Stimulated activated CD8-positive, alpha-beta memory T cell treated with anti-CD3 and anti-CD28 coated beads, Interleukin-7, amount 100 ng/mL, for 24 hours (primary cell): ENCODE measurements at places on chromosomes 16 and 17.

DNA sequence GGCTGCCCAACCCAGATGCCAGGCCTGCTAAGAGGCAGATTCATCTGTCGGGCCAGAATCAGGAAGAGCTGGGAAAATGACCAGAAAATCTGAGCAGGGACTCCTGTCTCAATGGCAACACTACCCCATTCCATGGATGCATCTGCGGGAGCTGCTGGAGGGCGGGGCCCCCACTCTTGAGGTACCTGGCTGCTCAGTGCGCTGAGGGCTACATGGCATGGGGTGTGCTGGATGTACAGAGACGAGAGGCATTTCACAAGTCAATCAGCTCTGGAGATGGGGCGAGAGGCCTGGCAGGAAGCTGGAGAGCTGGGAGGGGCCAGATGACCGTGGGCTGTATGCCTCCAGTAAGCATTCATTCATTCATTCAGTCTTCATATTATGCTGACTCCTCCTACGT, 6.4 kb downstream of the SDK2 start:
- DNase-seq: no peak

DNA sequence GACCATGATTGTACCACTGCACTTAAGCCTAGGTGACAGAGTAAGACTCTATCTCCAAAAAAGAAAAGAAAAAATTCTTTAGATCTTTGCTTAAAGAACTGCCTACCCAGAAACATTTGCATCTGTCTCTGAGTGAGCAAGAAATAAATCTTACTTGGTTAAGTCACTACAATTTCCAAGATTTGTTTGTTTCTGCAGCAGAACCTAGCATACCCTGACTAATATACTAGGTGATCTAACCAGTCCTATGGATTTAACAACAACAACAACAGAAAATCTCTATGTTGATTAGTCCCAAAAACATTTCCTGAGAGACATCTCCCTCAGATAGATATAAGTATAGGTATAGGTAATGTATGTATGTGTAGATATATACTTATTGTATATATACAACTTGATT, 549.3 kb upstream of the PSMD7 start:
- no peak for DNase-seq

DNA sequence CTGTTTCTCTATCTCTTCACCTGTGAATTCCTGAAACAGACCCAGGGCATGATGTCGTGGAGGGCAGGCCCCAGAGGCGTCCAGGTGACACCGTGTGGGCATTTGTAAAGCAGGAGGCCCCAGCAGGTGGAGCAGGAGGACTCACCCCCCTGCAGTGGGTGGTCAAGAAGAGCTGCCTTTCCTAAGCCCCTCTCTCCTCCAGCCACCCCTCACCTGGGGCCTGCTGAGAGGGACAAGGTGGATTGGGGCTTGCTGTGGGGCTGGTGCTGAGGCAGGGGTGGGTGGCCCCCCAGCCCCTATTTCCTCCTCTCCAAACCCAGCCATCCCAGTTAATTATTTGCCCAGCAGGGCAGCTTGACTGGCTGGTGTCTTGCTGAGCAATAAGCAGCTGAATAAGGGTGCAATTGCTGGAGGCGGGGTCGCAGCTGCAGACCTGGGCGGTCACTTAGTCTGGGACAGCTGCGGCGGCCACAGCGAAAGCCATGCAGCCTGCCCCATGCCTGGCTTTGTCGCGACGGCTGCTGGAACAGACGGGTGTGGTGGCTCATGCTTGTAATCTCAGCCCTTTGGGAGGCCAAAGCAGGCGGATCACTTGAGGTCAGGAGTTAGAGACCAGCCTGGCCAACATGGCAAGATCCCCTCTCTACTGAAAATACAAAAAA, 56.4 kb downstream of the JPH3 start:
- no peak for DNase-seq

DNA sequence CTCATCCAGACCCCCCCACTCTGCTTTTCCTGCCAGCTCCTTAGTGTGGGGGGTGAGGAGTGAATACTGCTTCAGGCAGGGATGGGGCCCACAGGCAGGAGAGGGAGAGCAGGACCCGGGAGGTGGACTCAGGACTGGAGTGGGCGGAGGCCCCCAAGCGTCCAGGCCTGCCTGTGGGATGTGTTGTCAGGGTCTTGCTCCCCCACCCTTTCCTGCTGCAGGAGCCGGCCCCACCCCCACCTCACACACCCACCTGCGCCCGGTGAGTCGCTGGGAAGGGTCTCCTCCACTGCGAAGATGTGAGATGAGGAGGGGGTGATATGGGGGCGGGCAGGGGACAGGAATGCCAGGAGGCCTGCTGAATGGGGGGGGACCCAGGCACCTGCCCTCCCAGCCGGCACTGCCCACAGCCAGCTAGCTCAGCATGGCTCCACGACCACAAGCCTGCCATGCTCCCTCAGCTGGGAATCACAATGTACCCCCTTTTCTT, 1.1 kb downstream of the FAM171A2 start:
- no peak for DNase-seq

GRCh38 chr17:80190716-80191115, 20.9 kb downstream of the CARD14 start:
- DNase-seq: no peak

DNA sequence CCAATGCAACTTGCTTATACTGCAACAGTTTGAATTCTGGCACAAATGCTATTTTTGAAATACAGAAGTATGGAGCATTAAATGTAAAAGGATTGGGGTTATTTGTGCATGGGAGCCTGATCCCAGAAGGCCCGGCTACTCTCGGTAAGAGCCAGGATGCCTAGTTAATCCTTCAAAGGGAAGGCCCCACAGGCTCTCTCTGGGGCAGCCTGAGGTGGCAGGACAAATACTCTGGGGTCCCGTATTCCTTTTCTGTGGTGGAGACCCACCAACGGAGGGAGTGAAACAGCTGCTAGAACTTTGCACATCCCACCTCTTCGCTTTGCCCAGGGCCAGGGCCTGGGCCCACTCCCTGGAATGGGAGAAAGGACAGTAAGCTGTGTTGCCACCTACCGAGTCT, 30.4 kb downstream of the ERN1 start:
- no peak for DNase-seq

- no peak for DNase-seq
These were observed 13.1 kb upstream of the RNF213 start for GRCh38 chr17:80247561-80247960.

GRCh38 chr17:11578998-11579397, 19.3 kb upstream of the DNAH9 start:
- no peak for DNase-seq

GRCh38 chr17:17774009-17774881, 62.5 kb downstream of the SREBF1 start:
- DNase-seq: no peak

- no peak for DNase-seq
These were observed 10.4 kb downstream of the CHMP6 start for GRCh38 chr17:81002013-81002384.

GRCh38 chr17:66830451-66830850, 4.5 kb upstream of the CACNG5 start:
- DNase-seq: no peak
